CD8-positive, alpha-beta memory T cell (primary cell): ENCODE measurements at places on chromosomes 1 and 21.

GRCh38 chr21:39390212-39390765, 41.4 kb upstream of the HMGN1 start:
- DNase-seq, result no peak

DNA sequence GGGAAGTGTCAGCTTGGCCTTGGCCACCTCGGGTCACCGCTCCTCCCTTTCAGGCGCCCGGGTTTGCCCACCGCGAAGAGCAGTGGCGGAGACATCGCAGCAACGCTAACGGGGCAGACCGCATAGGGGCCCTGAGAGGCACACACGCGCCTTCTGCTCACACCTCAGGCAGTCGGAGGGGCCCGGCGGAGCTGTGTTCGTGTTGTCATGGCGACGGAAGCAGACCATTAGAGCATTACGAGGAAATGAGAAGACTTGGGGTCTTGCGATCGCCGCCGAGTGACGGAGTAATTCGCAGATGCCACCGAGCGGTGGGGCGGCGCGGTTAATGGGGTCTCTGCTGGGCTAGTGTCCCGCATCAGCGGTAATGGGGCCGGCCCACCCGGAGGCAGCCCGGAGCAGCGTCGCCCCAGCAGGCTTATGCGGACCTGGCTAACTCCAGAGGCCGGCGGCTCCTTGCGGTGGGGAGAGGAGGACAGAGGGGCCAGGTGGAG, 144.1 kb downstream of the TNR start:
- no peak for DNase-seq

- no peak for DNase-seq
Observed at GRCh38 chr1:34188418-34188817, 11.7 kb downstream of the C1orf94 start.

- DNase-seq, result no peak
Observed at GRCh38 chr1:228009828-228010775, 3.3 kb downstream of the WNT3A start.

- no peak for DNase-seq
Observed at GRCh38 chr1:50080904-50081586, 27.7 kb upstream of the ELAVL4 start.
